Natural killer cell (primary cell): ENCODE measurements at places on chromosomes 5 and 9. TPM values are rescaled to one million over a fixed set of nuclear protein-coding genes. Genes with fewer than 3 reads are reported as not detected.

GRCh38 chr9:71928806-71929205, 17.4 kb downstream of the C9orf85 start:
- no peaks in the 10 kb centered on the region for H3K27me3 ChIP-seq
- no peaks in the 10 kb centered on the region for H3K36me3 ChIP-seq
- H3K27ac ChIP-seq = no peak overlapping the region
- DNase-seq = no peak
- H3K4me1 ChIP-seq = no peaks in the 10 kb centered on the region

DNA sequence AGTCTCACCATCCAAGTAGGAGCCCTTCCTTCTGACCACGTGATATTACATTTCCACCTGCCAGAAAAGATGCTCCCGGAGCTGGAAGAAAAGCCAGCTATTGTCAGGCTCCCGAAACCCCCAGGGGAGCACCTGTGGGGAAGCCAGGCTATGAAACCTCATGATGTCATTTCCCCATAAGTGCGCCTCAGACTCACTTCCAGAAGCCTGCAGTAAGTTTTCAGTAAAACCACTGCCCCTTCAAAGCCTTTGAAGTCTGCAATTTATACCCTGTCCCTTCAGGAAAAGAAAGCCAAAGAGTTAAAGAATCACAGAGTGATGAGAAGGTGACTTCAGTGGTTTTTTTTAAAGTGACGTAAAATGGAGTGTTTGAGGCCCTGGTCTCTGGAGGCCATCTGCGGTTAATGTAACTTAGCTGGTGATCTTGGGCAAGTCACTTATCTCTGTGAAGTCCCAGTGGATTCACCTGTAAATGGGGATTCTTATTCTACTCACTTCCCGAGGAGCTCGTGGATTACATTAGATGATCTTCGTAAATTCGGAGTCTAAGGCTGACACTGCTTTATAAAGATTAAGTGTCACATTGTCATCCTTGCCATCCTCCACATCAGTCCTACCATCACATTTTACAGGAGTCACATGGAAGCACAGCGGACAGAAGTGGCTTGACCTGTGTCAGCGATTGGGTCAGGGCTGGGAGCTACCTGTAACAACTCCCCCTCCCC, 2.6 kb upstream of the SEMA6A start:
- H3K4me1 ChIP-seq = peaks cover 28% of the 10 kb centered on the region
- H3K36me3 ChIP-seq = no peaks in the 10 kb centered on the region
- peaks cover 28% of the 10 kb centered on the region for H3K27me3 ChIP-seq

- no peaks in the 10 kb centered on the region for H3K27me3 ChIP-seq
- no peak overlapping the region for H3K27ac ChIP-seq
- H3K36me3 ChIP-seq = no peaks in the 10 kb centered on the region
- H3K4me3 ChIP-seq = no peak overlapping the region
These were observed 572.5 kb upstream of the RGMB start for GRCh38 chr5:98200726-98201541.

The FGFR4 gene
- 0.72 TPM for total RNA-seq
